ENCODE measurements at places on chromosomes 2 and 18.
A peak's percentile ranks its signal among the peaks of the same experiment; 100 is the strongest.

DNA sequence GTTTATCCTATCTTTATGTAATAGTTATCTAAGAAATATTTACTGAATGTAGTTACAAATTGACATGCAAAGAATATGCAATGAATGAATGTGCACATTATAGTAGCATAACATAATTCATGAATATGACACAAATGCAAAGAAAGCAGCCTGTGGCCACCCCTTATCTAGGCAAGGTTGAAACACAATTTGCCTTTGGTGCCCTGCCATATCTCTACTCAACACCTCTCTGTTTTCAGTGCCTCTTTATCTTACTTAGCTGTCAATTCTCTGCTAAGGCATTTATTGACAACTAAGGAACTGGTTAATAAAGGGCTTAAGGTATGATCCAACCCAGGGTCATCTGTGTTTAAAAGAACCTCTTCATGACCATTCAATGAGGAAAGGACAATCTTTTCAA, 18.9 kb downstream of the REV1 start:
- DNase-seq, result no peak

DNA sequence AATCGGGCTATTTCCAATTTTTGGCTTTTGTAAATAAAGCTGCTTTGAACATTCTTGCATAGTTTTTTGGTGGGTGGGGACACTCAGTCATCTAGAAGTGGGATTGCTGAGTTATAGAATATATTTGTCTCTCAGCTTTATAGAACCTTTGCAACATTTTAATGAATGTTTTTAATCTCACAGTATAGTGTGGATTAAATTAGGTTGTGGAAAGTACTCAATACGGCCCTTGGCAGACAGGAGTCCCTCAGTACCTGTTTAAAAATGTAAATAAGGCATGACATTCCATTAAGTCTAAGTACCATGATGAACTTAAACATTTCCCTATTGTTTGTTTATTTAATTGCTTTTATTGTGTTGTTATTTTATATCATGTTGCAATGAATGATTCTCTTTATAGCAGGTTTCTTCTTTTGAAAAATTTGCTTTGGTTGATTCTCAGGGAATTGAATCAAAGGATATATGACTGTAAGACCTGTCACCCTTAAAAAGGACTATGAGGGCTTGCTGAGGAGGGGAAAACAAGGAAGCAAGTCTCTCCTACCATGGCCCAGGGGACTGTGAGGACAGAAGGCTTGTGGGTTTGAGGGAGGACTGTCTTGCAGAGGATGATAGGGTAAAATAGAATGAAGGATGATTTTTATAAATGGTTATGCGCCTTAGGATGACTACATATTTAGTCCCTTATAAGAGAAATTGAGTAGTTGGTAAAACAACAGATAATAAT, 165.1 kb downstream of the RPIA start:
- DNase-seq, result no peak

- DNase-seq, result peak; percentile 56
Measured at GRCh38 chr2:26942543-26943295, 27.7 kb upstream of the MAPRE3 start.

- no peak for DNase-seq
Measured at GRCh38 chr2:45049569-45050336, 40.5 kb upstream of the SIX2 start.

DNA sequence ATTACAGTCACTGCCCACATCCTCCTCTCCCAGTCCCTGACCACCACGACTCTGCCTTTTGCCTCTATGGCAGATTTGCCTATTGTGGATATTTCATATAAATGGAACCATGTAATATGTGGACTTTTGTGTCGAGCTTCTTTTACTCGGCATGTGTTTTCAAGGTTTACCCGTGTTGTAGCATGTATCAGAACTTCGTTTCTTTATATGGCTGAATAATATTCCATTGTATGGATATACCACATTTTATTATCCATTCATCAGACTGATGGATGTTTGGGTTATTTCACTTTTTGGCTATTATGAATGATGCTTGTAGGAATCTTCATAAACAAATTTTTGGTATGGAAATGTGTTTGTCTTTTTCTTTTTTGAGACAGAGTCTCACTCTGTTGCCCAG, 24.2 kb upstream of the E2F6 start:
- no peak for DNase-seq

GRCh38 chr2:65300134-65300760, 72.6 kb downstream of the ACTR2 start:
- DNase-seq, result no peak

DNA sequence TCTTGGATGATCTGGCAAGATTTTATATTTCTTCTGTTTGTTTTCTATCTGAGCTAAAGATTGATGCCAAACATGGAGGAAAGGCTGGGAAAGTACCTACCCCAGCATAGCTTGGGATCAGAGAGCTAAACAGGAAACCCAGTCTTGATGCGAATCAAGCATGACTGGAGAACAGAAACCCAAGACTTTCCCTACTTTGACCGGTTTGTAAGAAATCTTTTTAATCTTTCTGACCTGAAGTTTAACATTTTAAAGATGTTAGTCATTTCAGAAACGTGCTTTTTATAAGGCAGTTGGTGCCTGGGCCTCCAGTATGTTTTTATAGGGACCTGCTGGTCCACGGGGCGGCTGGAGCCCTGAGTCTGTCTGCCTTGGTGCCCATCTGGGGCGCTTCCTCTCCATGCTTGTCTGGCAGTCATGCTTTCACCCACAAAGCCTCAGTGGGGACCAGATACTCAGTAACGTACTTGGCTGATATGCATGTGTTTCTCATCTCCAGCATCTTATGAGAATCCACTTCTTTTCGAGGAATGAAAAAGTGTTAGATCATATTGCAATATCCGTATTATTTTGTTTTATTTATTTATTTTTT, 266.5 kb downstream of the PTGR3 start:
- DNase-seq, result peak; percentile 56

DNA sequence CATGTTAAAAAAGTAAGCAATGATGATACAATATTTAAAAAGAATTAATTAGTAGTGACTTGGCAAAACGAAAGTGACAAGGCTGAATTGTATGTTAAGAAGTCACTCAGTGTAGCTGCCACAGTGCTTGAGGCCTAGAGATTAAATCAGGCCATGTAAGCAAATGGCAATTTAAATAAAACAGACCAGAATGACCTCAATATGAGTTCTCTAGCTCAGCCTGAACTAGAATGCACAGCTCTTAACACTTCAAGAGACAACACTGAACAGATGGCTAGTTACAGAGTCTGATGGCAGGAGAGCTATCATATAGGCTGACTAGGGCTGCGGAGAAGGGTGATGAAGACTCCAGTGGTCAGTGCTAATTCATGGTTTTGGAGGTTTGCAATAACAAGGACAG, 117.9 kb upstream of the ZBTB14 start:
- DNase-seq, result no peak

DNA sequence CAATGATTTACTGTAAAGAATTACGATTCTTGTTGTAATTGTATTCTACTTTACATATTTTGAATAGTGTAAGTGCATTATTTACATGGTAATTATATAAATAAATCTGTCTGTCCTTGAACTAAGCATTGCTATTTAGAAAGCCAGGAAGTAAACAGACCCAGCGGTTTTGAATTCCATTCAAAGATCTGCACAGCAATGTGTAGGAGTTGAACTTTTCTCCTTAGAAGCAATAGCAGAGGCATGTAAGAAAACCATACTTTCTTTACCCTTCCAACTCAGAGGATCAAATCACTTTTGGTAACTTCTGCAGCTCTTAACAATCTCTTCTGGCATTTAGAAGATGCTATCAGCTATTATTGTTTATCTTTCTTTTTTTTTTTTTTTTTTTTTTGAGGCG, 109.2 kb upstream of the VRK2 start:
- DNase-seq, result no peak

DNA sequence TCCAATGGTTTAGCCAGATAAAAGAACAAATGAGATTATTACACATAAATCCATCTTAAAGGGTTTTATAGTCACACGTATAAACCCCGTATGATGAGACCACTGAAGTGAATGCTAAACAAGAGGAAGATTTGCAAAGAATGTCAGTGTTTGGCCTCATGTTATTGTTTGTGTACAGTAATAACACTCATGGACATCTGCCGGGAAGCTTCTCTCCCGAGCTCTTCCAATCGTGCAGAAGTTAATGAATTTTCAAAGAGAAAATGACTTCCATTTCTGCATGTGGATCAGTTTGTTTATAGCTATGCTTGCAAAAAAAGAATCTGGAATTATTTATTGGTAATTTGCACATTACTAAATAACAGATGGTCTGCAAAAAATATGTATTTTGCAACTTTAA, 88.5 kb upstream of the APCDD1 start:
- DNase-seq, result no peak

DNA sequence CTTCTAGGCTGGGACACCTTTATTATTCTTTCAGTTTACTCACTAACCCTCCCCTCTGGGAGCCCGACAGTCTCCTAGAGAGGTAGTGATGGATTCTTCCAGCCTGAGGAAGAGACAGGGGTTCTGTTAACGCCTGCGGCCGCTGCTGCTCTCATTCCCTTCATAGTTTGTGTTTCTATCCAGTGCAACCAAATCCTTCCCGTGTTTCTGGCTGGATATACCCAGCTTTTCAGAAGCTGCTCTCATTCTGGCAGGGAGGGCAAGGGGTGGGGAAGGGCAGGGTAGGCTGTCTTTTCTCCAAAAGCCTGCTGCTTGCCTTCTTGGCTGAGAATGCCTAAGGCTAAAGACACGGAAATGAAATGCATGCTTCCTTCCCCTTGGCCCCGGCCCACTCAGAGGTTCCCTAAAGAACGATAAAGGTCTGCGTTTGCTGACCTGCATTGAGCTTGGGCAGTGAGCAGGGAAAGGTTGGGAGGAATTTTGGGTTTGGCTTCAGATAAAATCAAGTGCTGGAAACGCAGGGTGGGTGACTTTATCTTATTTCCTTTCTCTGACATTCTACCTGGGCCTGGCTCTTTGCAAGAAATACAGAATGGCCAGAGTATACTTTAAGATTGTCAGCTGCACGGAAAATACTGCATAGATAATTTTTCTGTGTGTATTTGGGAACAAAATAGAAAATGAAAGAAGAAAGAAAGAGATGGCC, 390.9 kb downstream of the NBAS start:
- no peak for DNase-seq

GRCh38 chr2:74958274-74959105, at the start of gene POLE4:
Gene POLE4 (plus strand): TSS chr2:74958643. CDS start chr2:74958680, 37 bp downstream.
- peak; percentile 93 for DNase-seq

DNA sequence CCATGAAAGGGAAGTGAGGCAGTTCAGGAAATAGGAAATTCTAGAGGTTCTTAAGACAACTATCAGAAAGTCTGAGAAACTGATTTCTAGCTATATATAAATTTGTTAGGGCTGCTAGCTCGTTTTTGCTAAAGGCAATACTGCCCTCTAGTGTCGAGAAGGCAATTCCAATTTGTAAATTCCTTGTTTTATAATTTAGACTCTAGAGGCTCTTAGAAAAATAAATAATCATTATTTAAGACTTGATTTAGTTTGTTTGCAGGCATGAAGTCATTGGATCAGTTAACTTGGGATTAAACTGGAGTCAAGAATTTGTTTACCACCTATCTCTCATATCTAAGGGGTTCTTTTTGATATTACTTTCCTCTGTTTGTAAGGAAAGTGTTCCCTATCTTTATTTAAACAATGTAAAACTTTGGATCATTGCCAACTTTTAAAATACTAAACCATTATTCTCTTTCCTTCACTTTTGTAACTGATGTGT, 66.2 kb downstream of the ACVR2A start:
- peak; percentile 48 for DNase-seq

GRCh38 chr2:121886059-121886458, 130.6 kb downstream of the TSN start:
- no peak for DNase-seq

GRCh38 chr2:241048149-241048948, 49.9 kb downstream of the SNED1 start:
- no peak for DNase-seq

- DNase-seq, result peak; percentile 77
Measured at GRCh38 chr2:172427256-172427989, at the start of gene ITGA6. Gene ITGA6 (plus strand): TSS chr2:172427586.

- no peak for DNase-seq
Measured at GRCh38 chr2:176926453-176926852, 286.1 kb upstream of the HNRNPA3 start.

DNA sequence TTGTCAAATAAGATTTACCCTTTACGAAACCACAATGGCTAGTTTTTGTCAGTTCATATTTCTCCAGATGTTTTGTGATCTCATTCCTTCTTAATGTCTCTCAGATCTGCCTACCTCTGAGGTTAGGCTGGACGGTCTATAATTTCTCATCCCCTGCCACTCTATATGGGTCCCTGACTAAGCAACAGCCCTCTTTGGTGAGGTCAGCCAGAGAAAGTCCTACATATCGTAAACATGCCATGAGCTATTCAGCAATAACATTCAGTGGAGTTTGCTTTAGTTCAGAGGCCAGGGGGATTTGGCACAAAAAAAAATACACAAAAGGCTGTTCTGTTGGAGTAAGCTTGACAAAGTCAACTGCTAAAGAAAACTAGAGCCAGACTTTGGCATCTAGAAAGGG, 192.1 kb upstream of the NCKAP5 start:
- no peak for DNase-seq

DNA sequence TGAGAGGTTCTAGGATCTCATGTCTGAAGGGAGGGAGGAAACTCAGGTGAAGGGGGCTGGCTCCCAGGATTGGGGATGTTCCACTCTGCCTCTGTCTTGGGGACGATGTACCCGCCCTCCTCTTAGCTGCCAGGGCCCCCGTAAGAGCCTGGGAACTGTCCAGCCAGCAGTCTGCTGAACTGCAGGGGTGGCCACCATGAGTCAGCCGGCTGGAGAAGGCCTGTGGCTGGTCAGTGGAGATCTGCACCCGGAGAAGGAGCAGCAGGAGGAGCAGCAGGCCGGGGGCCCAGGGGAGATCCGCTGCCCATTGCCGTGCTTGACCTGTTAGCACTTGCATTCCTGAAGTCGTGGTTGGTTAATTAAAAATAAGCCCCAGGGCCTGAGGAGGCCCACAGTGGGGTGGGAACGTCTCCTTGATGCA, 180.3 kb downstream of the TFCP2L1 start:
- no peak for DNase-seq

DNA sequence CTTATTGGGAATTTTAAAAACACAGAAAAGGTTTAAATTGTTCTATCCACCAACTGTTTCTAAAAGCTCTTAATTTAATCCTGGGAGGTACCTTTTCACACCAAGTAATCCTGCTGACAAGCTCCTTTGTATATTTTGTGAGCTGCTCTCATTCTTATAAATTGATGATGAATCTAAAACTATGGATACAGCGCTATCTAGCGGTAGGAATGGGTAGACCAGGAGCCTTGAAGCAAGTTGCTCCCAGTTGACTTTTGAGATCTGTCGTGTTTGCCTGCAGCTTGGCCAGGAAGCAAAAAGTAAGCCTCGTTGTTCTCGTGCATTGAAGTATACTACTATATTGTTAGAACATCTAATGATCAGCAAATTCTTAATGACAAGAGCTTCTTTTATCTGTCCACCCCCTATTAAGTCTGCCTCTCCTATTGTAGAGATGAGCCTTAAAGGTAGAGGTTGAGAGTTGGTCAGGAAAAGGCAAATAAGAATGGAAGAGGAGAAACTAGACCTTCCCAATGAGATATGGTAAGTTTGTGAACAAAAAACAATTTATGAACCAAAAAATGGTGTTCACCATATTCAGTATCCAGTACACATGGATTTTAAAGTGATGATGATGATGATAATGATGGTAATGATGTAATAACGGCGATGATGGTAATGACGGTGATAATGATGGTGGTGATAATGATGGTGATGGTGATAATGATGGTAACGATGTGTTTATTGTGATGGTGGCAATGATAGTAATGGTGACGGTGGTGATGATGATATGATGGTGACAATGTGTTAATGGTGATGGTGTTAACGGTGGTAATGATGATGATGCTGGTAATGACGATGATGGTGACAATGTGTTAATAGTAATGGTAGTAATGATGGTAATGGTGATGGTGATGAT, 212.1 kb upstream of the NCKAP5 start:
- DNase-seq, result peak; percentile 0

Measured in CD4-positive, alpha-beta memory T cell (primary cell).